Stimulated activated CD4-positive, alpha-beta T cell treated with anti-CD3 and anti-CD28 coated beads, Interleukin-15, amount 100 ng/mL, for 1 hour (primary cell): ENCODE measurements at places on chromosomes 11 and 22.

DNA sequence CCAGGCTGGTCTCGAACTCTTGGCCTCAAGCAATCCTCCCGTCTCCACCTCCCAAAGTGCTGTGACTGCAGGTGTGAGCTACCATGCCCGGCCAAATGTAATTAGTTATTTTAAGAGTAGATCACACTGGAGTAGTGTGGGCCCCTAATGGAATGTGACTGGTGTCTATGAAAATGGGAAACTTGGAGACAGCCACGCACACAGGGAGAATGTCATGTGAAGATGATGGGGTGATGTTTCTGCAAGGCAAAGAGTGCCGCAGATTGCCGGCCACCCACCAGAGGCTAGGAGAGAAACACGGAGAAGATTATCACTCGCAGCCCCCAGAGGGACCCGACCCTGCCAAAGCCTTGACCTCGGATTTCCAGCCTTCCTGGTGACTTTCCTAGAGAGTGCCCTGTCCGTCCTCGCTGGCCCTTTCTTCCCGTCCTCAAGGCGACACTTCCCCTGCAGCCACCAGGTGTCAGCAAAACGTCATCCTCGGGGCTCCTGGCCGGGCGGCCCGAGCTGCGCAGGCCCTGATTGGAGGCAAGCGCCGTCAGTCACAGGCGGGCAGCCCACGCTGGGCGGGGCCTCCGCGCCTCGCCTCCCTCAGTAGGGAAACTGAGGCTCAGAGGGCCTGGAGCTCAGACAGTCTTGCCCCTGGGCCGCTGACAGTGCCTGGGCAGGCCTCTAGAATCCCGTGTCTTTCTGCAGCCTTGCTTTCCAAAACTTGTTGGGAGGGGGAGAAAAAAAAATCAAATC, 16.3 kb downstream of the CRYBB2 start:
- DNase-seq = peak; percentile 52

DNA sequence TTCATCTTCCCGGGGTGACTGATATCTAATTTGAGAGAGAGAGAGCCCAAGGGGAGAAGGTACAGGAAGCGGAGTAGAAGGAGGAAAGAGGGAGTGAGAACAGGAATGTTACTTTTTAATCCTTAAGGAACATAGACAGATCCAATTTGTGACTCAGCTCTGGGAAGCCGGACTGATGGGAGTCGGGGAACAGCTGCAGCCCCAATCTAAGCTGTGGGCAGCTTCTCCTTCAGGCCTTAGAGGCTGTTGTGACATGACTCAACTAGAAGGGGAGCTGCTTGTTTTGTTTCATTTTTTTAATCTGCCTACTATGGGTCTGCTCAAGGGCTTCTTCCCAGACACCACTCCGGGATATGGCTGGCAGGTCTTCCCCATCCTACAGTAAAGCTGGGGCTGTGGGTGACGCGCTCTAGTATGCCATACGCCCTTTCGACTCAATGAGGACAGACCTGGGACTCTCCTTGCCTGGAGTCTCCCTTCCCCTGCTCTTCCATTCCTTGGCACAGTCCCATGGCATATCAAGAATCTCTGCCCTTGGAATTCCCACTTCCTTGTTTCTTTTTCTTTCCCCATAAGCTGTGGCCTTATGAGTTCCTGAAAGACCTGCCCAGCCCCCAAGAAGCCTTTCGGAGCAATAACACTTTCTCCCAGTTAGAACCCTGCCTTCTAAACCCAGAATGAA, 103.3 kb upstream of the AKIP1 start:
- no peak for DNase-seq

DNA sequence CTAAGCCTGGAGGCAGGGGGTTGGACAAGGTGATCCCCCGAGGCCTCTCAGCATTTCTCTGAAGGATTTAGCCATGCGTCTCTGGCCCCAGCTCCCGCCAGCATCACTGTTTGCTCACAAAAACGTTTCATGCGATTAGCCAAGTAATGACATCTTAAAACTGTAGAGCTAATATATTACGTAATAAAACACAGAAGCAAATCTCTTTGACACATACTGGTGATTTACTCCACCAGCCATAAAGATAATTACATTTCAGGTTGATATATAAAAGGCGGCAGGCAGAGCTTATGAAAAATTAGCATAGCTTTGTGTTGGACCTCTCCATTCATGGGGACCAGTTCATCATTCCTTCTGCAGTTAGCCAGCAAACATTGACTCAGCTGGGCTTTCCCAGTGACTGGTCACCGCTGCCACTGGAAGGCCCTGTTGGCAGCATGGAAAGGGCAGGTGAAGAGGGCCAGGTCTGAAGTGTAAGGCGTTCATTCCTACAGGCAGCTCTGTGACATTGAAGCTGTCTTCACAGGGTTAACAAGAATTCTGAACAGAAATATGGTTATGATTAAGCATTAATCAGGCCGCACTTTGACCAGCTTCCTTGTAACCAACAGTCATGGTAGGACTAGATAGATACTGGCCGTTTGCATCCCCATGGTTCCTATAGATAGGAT, 150.3 kb downstream of the NECTIN1 start:
- DNase-seq = no peak

GRCh38 chr11:69943066-69943465, 123.8 kb upstream of the FGF3 start:
- DNase-seq = no peak

DNA sequence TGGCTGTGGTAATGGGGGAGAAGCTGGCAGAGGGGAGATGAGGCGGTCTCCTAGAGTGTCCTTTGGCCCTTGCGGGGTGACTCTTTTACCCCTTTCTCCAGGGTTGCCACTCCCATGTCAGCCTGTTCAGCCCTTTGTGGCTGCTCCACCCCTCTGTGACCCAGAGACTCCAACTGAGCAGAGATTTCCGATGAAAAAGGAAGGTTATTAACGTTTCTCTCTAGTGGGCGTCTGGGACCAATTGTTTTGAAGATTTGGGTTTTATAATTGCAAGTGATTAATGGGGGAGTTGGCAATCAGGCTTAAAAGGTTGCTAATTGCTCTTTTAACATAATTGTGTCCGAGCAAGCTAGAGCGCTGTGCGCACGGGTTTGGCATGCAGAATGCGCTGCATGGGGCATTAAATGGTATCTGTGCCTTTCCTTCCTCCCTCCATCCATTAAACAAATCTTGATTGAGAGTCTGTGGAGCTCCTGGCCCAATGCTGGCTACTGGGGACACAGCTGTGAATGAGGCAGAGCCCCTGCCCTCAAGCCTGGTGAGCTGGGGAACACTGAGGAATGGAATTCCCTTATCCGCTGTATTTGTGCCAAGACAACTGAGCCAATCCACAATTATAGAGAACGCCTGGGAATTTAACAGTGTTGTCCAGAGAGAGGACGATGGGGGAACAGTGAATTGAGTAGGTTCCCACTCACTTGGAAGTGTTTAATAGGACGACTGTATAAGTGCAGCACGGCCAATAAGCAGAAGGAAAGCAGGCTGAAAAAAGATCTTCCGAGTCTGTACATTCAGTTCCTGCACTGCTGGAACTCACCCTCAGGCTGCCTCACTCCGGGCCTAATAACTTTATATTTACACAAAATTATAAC, 295.9 kb downstream of the MIAT start:
- DNase-seq = no peak

- DNase-seq = no peak
Observed at GRCh38 chr11:126029805-126030204, 32.9 kb downstream of the CDON start.

DNA sequence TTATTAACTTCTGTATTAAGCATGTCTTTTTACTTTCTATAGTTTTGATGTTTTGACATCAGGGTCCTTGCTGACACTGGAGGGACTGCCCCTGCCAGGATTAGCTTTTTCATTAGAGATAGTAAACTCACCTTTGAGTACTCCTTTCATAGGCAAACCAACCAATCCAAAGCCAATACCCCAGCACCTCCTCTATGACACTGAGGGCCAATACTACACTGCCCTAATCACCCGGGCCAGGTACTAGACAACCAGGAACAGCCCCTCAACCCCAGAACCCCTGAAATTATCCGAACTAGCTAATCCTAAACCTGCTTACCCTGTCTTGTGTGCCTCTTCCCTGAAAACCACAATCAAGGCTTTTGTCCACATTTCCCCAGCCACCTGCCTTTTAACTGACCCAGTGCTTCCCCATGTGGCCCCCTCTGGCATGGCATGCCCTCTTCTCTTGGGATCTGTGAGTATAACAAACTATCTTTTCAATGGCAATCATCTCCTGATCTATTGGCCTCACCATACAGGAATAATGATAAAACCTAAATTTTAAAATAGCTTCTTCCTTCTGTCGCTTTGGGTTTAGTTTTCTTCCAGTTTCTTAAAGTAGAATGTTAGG, 31.2 kb downstream of the RAB6A start:
- DNase-seq = no peak

- DNase-seq = no peak
Observed at GRCh38 chr22:24440270-24440717, 12.9 kb downstream of the ADORA2A start.

GRCh38 chr11:65424205-65425104, 1.9 kb downstream of the NEAT1 start:
- DNase-seq = peak; percentile 33

DNA sequence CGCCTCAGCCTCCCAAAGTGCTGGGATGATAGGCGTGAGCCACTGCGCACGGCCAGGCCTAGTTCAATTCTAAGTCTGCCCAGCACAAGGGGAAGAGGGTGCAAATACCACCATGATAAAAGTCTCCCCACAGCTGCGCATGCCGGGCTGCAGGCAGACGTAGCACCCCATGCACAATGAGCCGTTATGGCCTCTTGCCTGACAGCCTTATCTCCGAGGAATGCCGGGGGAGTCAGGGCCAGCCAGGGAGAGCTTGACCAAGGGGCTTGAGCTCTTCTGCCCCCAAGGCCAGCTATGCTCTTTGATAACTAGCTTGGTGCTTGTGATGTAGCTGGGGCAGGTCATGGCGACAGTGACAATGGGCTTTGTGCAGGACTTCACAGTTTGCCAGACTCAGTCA, 13.7 kb upstream of the SCUBE1 start:
- no peak for DNase-seq

DNA sequence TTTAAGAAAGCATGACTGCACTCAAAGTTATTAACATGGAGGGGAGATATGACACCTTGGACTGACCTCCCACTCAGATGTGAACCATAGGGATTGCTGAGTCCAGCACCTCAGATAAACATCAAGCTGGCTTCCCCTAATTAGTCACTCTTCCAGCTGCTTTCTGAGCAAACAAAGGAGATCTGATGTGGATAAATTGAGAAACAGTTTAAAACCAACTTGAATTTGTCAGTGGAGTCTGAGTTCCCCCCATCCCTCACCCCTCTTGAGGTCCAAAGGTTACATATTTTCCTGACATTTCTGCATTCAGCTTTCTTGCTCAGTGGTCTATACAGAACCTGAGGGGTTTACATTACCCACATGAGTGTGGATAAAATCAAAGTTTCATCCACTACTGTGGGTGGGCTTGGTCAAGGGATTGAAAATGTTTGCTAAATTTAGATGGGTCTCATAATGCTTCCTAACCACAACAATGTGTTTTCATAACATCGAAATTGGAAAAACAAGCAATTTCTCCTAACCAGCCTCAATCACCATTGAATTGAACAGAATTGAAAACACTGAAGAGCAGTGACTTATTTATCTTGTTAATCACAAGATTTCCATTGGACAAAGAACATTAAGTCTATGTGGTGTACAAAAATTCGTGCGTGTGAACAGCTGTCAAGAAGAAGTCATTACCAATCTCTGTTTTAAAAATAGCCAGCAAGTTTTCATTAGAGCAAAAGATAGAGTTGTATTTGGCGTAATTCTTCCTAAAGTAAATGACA, 292.3 kb downstream of the METTL15 start:
- no peak for DNase-seq

- no peak for DNase-seq
Observed at GRCh38 chr22:32606181-32606580, 131.6 kb downstream of the FBXO7 start.

- DNase-seq = no peak
Observed at GRCh38 chr11:65445101-65445603, 22.6 kb downstream of the NEAT1 start.

DNA sequence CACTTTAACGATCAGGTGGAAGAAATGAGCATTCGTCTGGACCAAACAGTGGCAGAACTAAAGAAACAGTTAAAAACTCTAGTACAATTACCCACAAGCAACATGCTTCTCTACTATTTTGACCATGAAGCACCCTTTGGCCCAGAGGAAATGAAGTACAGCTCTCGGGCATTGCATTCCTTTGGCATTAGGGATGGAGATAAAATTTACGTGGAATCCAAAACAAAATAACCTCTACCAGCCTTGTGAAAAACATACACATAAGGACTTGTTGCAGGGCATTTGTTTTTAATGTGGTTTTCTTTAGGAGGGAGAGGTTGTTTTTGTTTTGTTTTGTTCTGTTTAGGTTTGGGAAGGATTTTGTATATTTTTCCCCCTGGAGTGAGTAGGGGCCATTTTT, 14.2 kb upstream of the TECTA start:
- DNase-seq = no peak

GRCh38 chr11:120710354-120711131, 199.0 kb downstream of the GRIK4 start:
- no peak for DNase-seq

DNA sequence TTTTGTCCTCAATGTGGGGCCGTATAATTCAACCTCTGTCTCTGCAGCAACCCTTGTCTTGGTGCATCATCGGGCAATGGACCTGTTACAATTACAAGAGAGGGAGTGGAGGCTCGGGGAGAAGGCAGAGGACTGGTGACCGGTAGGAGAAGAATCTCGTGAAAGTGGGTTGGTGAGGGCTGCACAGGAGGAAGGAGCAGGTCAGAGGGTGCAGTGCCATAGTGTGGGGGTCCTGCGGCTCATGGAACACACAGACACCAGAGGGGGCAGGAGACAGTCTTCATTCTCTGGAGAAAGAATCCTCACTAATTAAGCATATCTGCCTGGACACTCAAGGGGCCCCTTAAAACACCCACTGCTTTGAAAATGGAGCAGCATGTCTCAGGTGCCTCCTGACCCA, 174.7 kb upstream of the B3GAT1 start:
- no peak for DNase-seq

- DNase-seq = no peak
Observed at GRCh38 chr22:38401336-38402084, 53.5 kb downstream of the KCNJ4 start.

DNA sequence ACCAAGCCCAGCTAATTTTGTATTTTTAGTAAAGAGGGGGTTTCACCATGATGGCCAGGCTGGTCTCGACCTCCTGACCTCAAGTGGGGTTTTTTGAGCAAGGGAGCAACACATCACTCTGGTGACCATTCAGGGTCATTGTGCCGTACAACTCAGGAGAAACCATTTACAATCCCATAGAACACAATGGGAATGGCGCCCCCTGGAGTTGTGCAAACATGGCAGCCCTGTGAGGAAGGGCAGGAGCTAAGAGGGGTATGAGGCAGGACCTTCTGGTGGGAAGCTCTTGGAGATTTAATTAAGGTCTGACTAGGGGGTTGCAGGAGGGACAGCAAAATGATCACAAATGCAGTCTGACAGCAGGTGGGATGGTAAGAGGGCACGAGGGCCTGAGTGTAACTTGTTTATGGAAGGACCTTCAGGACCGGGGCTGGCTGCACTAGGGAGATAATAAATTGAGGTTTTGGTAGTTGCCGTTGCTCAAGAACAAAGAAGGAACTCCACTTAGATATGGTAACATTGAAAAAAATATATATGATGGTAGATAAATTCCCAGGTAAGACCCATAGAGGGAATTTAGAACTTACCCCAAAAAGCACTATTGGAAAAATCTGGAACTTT, 9.1 kb upstream of the CSF2RB start:
- DNase-seq = no peak

- no peak for DNase-seq
Observed at GRCh38 chr11:116836632-116836991, 810 bp downstream of the APOA1 start.
